Uterus (tissue), 4 donors: ENCODE measurements at places on chromosomes 5 and 9. TPM values are rescaled to one million over a fixed set of nuclear protein-coding genes. Genes with fewer than 3 reads are reported as not detected.
A peak's percentile ranks its signal among the peaks of the same experiment; 100 is the strongest.

F2RL1 gene
- total RNA-seq, result 3.3 TPM

EFNA5 gene
- 22.7 TPM for total RNA-seq

GABRA1 gene
- 1.7 TPM for total RNA-seq

DDX41 gene
- total RNA-seq, result 68.3 TPM

GRCh38 chr5:141223112-141223783, at the start of gene PCDHB14:
PCDHB14 (plus strand) TSS chr5:141223343; CDS start chr5:141223506, 163 bp downstream.
- no peaks in the 10 kb centered on the region for H3K36me3 ChIP-seq
- peak within 1 kb of the TSS; percentile 15 for H3K4me3 ChIP-seq
- H3K27me3 ChIP-seq, result no peaks in the 10 kb centered on the region
- no peak within 1 kb of the TSS for H3K27ac ChIP-seq
- DNase-seq, result no peak

DNA sequence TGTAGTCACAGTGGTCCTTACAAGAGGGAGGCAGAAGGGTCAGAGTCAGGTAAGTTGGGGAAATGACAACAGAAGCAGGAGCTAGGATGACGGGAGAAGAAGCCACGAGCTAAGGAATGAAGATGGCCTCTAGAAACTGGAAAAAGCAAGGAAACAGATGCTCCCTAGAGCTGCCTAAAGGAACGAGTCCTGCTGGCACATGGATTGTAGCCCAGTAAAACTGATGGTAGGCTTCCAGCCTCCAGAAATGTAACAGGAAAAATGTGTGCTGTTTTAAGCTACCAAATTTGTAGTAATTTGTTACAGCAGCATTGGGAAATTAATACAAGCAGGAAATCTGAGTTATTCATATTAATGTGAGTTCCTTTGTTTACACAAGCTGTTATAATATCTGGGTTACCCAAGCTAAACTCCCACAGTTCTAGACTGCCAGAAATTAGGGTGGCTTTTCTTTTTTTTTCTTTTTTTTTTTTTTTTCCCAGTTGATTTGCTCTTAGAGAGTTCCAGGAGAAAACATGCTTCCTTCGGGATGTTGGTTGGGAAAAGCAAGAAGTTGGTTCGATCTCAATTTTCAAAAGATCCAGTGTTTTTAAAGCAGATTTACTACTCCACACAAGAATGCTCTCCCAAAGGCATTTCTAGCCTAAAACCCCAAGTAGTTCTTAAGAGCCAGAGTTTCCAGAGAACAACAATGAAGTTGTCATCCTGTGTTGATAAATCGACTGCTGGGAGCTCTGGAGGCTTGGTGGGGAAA, 400.0 kb upstream of the SLC24A2 start:
- H3K27me3 ChIP-seq, result no peaks in the 10 kb centered on the region
- DNase-seq, result no peak
- no peak overlapping the region for H3K27ac ChIP-seq
- H3K4me3 ChIP-seq, result no peak overlapping the region
- H3K36me3 ChIP-seq, result no peaks in the 10 kb centered on the region
- H3K4me1 ChIP-seq, result no peaks in the 10 kb centered on the region

DNA sequence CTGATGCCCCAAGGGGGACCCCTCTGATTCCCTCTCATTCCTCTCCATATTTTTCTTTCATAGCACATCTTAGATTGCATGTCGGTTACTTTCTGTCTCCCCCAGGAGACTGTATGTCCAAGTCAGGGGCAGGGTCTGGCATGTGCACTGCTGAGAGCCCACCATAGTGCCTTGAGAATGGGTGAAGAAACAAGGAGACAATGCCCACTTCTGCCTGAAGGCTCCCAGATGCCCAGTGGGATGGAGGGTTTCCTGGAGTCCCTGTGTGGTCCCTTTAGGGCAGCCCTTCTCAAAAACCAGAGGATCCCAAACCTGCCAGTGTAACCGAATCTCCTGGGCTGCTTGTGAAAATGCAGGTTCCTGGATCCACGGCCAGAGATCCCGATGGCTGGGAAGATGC, 126.5 kb upstream of the LARP1 start:
- no peak overlapping the region for H3K27ac ChIP-seq
- H3K27me3 ChIP-seq, result no peaks in the 10 kb centered on the region
- H3K4me1 ChIP-seq, result no peaks in the 10 kb centered on the region
- H3K4me3 ChIP-seq, result no peak overlapping the region

GRCh38 chr5:137084016-137084415, 415.1 kb downstream of the SPOCK1 start:
- H3K4me1 ChIP-seq, result no peaks in the 10 kb centered on the region
- no peaks in the 10 kb centered on the region for H3K27me3 ChIP-seq
- no peak for DNase-seq
- H3K4me3 ChIP-seq, result no peak overlapping the region

GRCh38 chr9:96665789-96666188, 10.7 kb upstream of the PRXL2C start:
- no peak overlapping the region for H3K27ac ChIP-seq
- DNase-seq, result no peak
- no peaks in the 10 kb centered on the region for H3K36me3 ChIP-seq
- no peak overlapping the region for H3K4me3 ChIP-seq
- no peaks in the 10 kb centered on the region for H3K27me3 ChIP-seq

DNA sequence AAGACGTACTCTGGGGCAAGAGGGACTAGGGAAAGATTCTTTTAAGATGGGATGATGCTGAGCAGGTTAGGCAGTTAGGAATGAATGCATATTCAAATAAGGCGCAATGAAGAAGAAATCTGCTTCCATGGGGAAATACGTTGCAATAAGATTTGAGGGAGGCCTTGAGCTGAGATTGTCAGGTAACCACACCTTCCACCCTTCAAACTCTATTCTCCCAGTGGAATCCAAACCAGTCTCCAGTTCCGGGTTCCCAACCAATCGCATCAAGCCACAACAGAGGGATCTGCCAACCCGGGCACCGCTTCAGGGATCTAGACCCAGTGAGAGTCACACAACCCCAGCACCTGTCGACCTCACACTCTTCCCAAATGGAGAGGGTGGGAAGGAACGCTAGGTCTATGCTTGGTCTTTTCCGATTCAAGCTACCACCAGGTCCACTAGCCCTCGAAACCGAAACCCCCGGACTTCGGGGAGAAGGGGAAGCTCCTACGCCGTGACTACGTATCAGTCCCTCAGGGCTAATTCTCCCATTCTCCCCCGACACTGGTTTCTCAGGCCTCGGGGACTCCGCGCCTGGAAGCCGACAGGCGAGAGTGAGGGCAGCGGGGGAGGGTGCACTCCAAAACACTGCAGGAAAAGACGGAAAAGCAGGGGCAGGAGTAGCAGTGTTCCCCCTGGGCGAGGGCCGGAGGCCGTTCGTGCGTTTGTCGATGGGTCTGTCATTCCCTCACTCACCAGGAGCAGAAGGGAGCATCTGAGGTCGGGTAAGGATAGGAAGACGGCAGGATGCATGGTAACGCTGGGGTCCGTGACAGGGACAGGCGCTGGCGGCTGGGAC, 534 bp downstream of the ERP44 start:
- H3K27ac ChIP-seq, result peak overlapping the region; percentile 84
- peaks cover 8% of the 10 kb centered on the region for H3K4me1 ChIP-seq
- H3K4me3 ChIP-seq, result peak overlapping the region; percentile 80
